Stimulated activated CD8-positive, alpha-beta memory T cell treated with anti-CD3 and anti-CD28 coated beads, Interleukin-7, amount 100 ng/mL, for 4 hours (primary cell): ENCODE measurements at places on chromosomes 16 and 17.

DNA sequence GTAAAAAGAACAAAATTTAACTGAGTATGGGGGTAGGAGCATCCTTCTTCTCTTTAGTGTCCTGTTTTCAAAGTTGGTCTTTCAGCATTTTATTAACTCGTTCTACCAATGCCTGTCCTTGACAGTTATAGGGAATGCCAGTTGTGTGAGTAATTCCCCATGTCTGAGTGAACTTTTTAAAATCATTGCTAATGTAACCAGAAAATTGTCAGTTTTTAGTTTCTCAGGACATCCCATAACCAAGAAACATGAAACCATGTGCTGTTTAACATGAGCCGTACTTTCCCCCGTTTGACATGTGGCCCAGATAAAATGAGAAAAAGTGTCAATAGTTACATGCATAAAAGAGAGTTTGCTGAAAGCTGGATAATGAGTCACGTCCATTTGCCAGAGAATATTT is 71.4 kb upstream of the ARL4D start:
- no peak for DNase-seq

GRCh38 chr16:89077076-89077475 is 16.6 kb upstream of the ACSF3 start:
- no peak for DNase-seq

DNA sequence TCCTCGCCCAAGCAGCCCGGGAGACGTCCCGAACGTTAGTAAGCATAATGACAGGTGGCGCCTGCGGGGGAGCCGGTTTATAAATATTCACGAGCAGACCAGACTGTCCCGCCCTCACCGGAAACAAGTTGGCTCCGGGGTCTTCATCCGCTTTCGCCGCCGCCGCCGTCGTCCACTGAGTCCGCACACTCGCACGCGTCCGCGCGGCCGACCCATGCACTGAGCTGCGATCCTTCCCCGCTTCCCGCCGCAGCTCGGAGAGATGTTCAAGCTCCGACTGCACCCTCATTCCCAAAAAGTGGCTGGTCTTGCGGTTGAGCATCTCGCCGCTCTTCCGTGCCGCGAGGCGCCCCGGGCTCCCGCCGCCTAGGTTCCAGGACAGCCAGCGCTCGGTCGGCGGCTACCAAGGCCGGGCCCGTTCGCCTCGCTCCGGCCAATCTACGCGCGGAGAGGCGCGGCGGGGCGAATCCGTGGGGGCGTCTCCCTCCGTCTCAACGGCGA is 385 bp downstream of the CFAP119 start:
- DNase-seq = peak; percentile 33

- no peak for DNase-seq
Measured at GRCh38 chr17:16969931-16970906, 1.7 kb downstream of the TNFRSF13B start.

DNA sequence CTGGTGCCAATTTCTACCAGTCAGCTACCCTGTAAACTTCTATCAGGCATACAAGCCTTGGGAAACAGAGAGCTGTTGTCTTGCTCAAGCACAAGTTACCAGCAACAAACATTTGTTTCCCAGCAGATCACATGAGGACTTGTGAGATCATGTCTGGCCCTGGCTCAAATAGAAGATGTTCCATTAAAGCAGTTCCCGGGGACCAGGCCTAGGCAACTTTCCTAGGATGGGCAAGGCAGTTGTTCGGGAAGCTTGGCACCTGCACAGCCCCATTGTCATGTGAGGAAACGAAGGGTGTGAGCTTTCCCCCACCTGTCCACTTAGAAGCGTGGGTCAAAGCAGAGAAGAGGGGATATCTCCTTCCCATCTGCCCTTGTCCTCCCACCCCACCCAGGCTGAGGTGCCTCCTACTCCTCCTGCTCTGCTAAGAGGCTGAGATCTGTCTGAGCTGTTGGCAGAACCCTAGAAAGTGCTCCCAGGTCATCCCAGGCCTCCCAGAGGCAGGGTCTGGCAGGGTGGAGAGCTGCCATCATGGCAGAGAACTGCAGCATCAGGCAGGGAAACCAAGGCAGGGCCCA is 11.2 kb upstream of the SLC47A2 start:
- DNase-seq = no peak

DNA sequence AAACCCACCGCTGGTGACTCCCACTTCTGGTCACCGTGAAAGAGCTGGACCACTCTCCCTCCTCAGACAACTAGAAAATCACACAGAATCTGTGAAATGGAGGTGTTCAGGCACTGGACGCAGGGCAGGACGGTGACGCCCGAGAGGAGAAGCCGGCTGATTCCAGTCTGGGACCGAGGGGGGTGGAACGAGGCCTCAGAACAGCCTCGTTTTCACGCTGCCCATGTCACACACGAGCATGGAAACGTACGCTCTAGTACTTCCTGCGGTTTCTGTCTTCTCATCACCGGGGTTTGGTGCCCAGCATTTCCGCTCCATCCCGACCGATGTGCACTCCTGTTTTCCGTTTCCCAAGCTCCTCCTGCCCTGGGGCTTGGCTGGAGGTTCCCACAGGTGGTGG is 101.8 kb upstream of the METRNL start:
- no peak for DNase-seq

DNA sequence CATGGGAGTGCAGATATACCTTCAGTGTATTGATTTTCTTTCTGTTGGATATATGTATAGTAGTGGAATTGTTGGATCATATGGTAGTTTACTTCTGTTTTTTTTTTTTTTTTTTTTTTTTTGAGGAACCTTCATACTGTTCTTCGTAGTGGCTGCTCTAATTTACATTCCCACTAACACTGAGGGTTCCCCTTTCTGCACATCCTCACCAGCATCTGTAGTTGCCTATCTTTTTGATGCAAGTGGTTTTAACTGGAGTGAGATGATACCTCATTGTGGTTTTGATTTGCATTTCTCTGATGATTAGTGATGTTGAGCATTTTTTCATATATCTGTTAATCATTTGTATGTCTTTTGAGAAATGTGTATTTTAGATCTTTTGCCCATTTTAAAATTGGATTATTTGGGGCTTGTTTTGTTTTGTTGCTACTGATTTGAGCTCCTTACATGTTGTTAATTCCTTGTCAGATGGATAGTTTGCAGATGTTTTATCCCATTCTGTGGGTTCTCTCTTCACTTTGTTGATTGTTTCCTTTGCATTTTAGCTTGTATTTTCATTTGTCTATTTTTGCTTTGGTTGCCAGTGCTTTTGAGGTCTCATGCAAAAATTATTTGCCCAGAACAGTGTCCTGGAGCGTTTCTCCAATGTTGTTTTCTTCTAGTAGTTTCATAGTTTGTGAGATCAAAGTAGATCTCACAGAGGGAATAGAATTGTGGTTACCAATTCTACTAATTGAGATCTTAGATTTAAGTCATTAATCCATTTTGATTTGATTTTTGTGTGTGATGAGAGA is 25.0 kb upstream of the BCAS3 start:
- DNase-seq = no peak

- DNase-seq = no peak
Measured at GRCh38 chr17:82085031-82085861, 12.8 kb downstream of the FASN start.

- no peak for DNase-seq
Measured at GRCh38 chr16:912322-912683, 58.5 kb downstream of the LMF1 start.

DNA sequence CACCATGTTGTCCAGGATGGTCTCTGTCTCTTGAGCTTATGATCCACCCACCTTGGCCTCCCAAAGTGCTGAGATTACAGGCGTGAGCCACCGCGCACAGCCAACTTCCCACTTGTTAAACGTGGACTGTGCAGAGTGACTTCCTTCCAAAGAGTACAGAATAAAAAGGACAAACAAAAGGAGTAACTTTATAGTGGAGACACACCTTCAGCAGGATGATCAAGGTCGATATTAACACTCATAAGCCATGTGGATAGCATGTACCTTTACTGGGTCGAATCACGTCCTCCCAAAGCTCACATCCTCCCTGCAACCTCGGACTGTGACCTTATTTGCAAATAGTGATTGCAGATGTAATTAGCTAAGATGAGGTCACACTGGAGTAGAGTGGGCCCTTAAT is 10.1 kb upstream of the ZFP1 start:
- DNase-seq = no peak

- no peak for DNase-seq
Measured at GRCh38 chr16:1265090-1265630, 9.3 kb downstream of the TPSD1 start.

DNA sequence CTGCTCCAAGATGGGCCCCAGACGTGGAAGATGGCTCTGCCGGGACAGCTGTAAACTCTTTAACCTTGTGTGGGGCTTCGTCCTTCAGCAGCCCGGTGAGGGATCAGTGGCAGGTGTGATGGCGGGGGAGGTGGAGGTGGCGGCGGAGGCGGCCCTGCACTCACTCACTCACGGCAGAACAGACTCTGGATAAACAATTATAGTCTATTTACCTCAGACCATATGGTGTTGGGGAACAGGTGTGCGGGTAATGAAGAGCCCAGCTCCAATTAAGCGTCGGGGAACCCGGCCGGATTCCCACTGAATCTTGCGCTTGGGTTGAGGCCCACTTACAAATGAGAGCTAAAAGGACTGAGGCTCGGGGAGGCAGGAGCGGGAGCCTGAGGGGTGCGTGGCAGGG is 104.3 kb upstream of the SDK2 start:
- no peak for DNase-seq

DNA sequence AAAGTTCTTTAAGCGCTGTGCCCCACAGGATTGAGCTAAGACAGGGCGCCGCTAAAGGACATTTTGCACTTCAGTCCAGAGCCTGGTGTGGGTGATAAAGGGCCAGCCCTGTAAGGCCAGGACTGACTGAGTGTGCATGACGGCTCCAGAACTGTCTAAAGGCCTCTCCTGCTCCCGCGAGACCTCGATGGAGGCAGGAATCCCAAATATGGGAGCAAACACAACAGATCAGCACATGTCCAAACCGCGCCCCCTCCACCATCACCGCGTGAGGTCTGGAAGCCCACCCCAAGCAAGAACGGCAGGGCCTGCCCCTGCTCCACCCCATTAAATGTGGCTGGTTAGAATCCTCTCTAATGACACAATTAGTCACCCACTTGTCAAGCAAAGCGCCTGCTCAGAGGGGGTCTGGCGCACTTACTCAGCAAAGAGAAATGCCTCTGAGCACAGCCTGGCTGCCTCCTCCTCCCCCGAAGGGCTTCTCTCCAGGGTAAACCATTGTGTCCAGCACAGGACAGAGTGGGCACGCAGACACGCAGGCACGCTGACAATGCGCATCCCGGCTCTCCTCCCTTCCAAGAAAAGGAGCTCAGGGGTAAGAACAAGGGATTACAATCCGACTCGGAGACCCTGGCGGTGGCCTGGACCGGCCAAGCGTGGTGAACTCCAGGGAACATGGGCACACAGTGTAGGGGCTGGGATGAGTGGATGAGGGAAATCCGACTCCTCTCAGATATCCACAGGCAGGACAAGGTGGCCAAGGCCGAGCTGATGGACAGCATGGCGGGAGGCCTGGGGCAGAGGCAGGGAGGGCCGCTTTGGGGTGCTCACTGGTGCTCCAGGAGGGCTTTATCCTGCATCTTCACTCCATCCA is 1.5 kb downstream of the MXRA7 start:
- DNase-seq = no peak

DNA sequence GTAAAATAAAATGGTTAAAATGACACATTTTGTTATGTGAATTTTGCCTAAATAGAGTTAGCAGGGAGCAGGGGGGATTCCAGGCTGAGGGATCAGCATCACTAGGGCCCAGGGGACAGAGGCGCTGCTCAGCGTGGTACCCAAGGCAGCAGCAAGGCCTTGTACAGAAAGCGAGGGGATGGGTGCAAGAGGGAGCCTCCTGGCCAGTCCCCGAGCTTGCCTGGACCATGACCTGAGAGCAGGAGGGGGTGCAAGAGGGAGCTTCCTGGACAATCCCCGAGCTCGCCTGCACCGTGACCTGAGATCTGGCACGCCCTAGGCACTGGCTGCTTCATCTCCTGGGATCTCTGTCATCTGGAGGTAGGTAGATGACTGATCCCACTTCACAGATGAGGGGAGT is 17.3 kb upstream of the JPH3 start:
- no peak for DNase-seq

- no peak for DNase-seq
Measured at GRCh38 chr16:56530872-56531271, 11.0 kb upstream of the BBS2 start.

GRCh38 chr17:64128787-64129514 is 993 bp downstream of the ERN1 start:
- DNase-seq = no peak

GRCh38 chr16:77705351-77705750 is 17.0 kb upstream of the NUDT7 start:
- DNase-seq = no peak

DNA sequence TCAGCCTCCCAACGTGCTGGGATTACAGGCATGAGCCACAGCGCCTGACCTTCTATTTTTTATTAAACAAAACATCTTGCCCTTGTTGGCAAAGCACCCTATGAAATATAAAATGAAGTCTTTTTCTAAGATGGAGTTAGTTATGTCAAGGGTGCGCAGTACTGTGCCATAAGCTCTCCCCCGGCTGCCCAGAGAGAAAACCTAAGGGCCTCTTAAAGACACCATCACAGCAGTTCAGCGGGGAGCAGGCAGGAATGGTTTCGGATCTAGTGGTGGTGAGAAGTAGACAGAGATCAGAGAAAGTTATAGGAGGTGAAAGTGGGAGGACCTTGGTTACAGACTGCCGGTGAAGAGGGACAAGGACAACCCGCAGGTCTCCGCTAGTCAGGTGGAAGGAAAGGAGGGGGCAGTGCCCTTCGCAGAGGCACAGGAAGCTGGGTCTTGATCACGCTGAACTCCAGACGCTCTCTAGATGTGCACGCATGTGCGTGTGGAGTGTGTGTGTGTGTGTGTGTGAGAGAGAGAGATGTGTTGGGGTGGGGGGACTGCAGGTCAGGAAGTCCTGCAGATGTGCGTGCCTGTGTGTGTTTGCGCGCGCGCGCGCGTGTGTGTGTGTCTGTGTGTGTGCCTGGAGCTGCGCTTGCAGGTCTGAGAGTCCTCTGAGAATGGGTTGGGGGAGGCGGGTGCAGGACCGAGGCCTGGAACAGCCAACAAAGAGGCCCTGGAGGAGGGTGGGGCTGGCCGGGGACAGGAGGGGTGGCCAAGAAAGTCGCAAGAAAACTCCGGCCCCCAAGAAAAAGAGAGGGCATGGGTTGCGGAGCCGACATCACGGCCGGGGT is 748 bp upstream of the CMTM3 start:
- DNase-seq = peak; percentile 42
